Activated CD8-positive, alpha-beta T cell treated with anti-CD3 and anti-CD28 coated beads, Interleukin-2, amount 10 ng/mL, durations not matched to agents 7 days and 5 days (primary cell): ENCODE measurements at places on chromosomes 13 and 19.

GRCh38 chr13:47277774-47278173 lies 380.9 kb upstream of the HTR2A start:
- DNase-seq = no peak

- no peak for DNase-seq
Observed at GRCh38 chr19:1237027-1237659, 662 bp downstream of the CBARP start.

DNA sequence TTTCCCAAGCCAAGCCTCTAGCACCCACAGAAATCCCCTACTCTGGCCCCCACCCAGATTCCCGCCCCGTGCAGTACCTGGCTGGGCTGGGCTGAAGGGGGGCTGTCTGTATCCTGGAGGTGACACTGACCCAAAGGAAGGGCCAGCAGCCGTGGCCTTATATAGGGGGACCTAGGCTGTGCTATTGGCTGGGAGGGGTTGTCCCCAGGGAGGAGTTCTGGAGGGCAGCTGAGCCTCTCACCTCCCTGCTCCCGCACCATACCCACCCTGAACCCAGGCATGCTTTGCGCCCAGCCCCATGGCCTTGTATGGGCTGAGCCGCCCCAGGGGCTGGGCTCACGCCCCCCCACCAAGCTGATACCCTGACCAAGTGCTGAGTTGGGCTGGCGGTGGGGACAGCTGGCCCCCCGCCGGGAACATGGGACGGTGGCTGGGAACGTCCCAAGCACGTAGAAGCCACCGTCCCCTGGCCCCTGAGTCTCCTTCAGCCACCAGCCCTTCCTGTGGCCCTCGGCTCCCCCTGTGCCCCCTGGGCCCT lies at the start of gene CKM:
TSS of gene CKM (minus strand) at position 132 of the 538 bp plus-strand sequence. CDS start 3,162 bp downstream, outside the sequence.
- DNase-seq = no peak

DNA sequence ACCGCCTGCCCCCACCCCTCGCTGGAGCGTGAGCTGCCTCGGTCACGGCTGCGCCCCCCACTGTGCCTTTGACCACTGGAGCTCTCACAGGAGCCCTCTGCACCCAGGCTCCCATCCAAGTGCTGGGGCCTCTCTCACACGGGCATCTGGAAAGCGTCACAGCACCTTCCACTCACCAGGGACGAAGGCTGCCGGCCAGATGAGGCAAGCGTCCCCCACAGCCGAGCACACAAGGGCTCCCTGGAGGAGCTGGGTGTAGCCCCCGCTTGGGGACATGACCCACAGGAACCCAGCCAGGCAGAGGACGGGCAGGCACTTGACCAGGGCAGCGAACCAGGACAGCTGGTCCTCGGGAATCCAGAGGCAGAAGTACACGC lies 560 bp downstream of the TMEM86B start:
- no peak for DNase-seq

- no peak for DNase-seq
Observed at GRCh38 chr13:73335210-73335609, 276.4 kb downstream of the KLF5 start.

GRCh38 chr13:39347926-39348901 lies 254.8 kb downstream of the LHFPL6 start:
- DNase-seq = no peak

GRCh38 chr13:97976610-97977521 lies 23.4 kb downstream of the IPO5 start:
- peak; percentile 24 for DNase-seq

DNA sequence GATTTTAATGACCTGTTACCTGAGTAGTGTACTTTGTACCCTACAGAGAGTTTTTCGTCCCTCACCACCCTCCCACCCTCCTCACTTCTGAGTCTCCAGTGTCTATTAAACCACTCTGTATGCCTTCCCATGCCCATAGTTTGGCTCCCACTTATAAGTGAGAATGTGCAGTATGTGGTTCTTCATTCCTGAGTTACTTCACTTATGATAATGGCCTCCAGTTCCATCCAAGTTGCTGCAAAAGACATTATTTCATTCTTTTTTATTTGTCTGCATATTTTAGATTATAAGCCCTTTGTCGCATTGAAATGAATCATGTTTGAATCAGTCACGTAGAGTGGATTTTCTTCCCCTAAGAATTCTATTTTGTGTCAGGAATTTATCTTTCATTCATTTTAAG lies 12.2 kb upstream of the HTR2A start:
- no peak for DNase-seq

- no peak for DNase-seq
Observed at GRCh38 chr13:106155411-106155810, 380.1 kb downstream of the EFNB2 start.

DNA sequence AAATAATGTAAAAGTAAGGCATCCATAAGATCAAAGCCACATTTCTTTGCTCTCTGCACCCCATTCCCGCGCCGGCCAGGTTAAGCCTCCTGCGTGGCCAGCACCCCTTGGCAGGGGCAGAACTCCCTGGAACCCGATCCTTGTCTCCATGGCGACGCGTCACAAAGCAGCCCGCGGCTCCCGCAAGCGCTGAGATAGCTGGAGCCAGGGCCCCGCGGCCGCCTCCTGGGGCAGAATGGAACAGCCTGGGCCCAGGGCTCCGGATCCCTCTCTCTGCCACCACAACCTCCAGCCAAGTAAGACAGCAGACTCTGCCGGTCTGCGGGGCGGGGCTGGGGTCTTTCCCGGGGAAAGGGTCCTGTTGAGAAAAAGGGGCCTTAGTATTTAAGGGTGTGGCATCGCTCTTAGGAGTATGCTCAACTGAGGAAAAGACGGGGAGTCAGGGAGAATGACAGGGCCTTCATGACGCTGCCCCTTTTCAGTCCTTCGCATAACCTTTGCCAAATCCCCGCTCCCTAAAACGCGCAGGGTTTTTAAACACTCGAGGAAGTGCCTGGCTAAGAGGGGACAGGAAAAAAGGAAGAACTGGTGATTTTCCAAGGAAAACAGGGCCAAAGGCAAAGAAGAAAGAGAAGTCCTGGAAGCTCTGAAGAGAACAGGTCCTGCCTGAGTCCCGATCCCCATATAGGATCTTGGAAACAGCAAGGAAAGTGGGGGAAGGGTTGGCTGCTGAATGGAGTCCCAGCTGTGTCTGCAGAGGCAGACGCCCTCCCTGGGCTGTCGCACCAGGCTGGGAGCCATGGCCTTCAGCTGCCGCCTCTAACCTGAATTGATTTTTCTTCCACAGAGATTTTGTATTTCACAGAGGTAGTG lies at the start of gene TEX26:
TSS of gene TEX26 (plus strand) at position 176 of the 873 bp plus-strand sequence. CDS start at position 236, 60 bp downstream.
- DNase-seq = no peak

GRCh38 chr13:45833663-45834375 lies 17.7 kb downstream of the SIAH3 start:
- no peak for DNase-seq

DNA sequence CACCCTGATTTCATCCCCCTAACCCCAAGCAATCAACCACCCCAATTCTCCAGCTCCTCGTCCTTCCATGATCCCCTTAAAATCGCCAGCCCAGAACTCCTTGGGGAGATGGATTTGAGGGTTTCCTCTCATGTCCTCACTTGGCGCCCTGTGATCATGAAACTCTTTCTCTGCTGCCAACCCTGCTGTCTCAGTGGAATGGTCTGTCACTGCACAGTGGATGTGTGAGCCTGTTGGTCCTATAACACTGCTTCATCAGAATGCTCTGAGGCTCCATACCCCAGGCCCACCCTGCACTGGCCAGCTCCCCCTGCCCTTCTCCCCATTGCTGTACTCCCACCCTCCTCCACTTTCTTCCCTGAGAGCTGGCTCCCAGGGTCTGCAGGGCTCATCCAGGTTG lies 12.6 kb upstream of the ZNF792 start:
- DNase-seq = no peak

DNA sequence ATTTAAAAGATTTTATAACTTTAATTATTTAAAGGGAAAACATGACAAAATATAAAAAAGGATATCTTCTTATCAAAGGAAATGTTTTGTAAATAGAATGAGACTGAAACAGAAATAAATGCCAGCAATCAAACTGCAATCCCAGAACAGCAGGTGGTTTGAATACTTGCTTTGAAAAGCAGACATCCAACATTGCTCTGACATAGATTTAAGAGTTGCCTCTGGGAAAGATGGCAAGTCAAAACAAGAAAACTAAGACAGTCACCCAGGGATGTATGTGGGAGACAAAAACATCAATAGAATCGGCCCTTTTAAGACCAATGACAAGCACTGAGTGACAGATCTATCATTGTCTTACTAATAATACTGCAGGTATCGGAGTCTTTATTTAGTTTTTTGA lies 789.7 kb upstream of the GPC6 start:
- DNase-seq = no peak

GRCh38 chr19:39308531-39309304 lies 11.9 kb downstream of the LRFN1 start:
- DNase-seq = no peak

DNA sequence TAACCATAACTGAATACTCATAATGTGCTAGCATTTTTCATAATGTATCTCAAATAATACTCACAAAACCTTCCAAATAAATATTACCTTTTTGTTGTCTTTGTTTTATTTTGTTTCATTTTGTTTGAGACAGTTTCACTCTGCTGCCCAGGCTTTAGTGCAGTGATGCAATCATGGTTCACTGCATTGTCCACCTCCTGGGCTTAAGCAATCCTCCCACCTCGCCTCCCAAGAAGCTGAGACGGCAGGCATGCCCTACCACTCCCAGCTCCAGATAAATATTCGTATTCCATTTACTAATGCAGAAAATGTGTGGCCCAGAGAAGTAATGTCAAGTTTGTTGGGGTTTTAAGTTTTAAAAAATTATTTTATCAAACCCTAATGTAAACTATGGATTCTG lies 739.1 kb downstream of the GPC5 start:
- DNase-seq = no peak

DNA sequence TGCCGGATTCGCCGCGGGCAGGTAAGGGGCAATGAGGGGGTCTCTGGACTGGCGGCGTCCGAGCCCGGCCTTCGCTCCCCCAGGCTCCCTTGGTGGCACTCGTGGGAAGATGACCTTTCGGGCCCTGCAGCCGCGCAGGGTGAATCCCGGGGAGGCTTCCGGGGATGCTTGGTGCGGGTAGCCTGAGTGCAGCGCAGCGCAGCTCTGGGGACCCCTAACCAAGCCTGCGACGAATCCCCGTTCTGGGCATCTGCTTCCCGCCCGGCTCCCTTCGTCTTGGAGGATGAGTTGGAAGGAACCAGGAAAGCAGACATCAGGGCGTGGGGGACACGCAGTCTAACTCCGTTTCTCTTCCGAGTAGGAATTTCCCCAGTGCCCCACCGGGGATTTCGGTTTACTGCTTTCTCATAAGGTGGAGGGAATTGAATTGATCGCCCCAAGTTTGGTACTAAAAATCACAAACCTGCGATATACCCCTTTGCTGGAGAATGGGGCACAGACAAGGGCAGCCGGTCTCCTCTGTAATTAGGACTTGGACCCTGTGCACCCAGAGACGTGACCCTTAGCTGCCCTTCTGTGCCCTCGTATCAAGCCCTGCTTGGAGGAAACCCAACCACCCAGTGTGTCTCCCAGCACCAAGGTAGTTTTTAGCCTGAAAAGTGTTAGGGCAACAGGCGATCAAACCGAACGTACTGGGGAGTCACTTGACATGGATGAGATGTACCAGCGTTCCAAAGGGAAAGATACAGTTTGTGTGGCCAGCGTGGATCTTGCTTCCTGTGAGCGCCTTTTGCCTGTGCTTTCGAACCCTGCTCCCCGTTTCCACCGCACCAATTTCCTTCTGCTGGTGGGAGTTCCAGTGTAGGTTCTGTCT lies 1.0 kb downstream of the GPC5 start:
- DNase-seq = no peak

DNA sequence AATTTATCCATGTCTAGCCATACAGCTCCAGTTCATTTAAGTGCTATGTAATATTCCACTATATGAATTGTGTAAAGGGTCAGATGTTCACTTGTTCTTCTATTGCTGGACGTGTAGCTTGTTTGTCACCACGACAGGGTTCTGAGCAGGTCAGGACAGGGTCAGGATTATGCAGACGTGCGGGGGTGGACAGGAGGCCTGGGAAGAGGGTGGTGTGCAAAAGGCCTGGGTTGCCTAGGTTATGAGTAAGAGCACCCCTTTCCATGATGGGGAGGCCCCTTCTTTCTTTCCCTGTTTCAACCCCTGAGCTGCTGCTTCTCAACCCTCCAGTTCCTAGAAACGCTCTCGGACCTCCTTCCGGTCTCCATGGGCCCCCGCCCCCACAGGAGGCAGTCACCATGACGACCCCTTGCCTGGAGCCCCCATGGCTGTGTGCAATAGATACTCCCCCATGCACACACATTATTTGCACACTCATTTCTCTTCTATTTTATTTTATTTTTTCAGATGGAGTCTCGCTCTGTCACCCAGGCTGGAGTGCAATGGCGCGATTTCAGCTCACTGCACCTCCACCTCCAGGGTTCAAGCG lies 2.0 kb downstream of the EXOC3L2 start:
- no peak for DNase-seq

DNA sequence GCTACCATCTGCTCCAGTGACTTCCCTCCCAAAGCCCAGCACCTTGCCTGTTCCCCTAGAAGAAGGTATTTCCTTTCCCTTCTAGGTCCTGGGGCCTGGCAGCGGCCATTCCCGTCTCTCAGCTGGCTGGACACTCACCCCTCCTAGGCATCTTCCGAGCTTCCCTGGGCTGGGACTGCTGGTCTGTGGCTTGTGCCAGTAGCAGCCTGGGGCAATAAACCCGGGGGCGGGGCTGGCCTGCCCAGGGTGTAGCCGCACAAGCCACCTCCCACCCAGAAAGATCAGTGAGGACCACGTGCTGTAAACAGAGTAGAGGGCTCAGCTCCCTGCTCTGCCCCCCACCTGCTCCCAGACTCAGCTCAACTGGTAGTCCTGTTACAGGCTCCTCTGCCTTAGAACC lies 15.0 kb downstream of the LIPE start:
- no peak for DNase-seq

GRCh38 chr19:50414864-50415660 lies 3.7 kb upstream of the SPIB start:
- DNase-seq = peak; percentile 72

DNA sequence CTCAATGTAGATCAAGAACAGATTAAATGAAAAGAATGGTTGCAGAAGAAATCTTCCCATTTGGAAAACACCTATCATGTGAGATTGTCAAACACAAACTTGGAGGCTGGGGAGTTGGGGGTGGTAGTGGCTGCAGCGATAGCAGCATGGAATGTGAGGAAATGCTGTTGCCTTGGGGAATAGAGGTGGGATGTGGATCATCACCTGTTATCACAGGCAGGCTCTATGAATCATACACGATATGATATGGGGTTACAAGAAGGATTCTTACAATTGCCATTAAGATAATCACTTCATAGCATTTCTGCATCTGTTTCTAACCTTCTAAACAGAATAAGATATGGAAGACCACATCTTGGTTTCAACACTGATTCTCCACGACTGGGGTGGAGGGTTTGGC lies 88.7 kb downstream of the RNASEH2B start:
- no peak for DNase-seq

- DNase-seq = no peak
Observed at GRCh38 chr13:78487707-78488106, 115.6 kb downstream of the POU4F1 start.
